ENCODE measurements at places on chromosomes 13 and 19.

- peak; percentile 87 for DNase-seq
Measured at GRCh38 chr13:51681037-51681678, 96.9 kb downstream of the WDFY2 start.

GRCh38 chr13:102138635-102139190 is 263.1 kb downstream of the FGF14 start:
- no peak for DNase-seq

DNA sequence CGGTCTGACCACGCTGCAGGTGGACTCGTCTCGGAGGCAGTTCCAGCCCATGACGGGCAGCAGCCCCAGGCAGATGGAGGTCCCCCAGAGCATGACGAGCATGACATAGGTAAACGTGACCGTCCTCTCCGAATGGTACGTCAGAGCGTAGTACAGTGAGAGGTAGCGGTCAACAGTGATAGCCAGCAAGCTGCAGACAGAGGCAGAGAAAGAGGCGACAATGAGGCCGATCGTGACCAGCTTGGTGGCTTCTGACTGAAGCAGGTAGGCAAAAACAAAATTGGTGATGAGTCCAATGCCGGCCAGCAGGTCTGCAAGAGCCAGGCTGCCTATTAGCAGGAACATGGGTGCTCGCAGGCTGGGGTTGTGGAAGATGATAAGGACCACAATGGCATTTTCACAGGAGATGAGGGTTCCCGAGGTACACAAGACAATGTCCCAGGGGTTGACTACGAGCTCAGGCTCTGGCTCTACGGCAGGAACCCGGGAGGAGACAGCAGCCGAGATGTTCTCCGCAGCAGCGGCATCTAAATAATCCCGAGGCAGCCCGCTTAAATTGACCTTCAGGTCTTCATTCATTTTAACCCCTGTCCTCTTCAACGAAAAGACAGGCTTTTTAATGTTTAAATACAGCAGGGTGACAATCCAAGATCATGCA is 1.2 kb downstream of the GPR12 start:
- DNase-seq = no peak

GRCh38 chr13:95624020-95624419 is 20.5 kb downstream of the DZIP1 start:
- peak; percentile 52 for DNase-seq

GRCh38 chr13:25167382-25168174 is 4.5 kb downstream of the AMER2 start:
- DNase-seq = no peak
